Astrocyte (in vitro differentiated cells and primary cell): ENCODE measurements at places on chromosomes 11 and 22. TPM values are rescaled to one million over a fixed set of nuclear protein-coding genes. Genes with fewer than 3 reads are reported as not detected.

GRCh38 chr22:37281646-37282384 is 493 bp upstream of the CYTH4 start:
- DNase-seq = no peak

DNA sequence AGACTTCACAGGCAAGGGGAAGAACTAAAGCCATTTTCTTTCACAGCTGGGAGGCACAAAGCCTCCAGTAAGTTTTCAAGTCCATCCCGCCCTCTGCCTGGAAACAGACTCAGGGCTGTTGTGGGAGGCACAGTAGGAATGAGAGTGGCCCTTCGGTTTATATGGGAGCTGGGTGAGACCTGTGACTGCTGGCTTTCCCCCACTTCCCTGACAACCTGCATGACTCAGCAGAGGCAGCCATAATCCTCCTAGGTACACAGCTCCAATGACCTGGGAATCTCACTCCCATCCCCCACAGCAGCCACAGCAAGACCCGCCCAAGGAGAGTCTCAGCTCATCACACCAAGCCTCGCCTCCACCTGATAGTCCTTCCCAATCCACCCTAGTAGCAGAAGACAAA is 12.1 kb upstream of the TMEM45B start:
- DNase-seq = no peak

Gene SPI1
- not detected in 2 replicates for total RNA-seq

Gene P2RX3
- not detected in 2 replicates for total RNA-seq

Gene SOX6
- total RNA-seq = 13.2 and 16.3 TPM in 2 replicates

Gene PGA3
- 0.43 TPM in 1 of 2 replicates, not detected in the other for total RNA-seq
